GM23338 (cell line): ENCODE measurements at places on chromosomes 1 and 21. TPM values are rescaled to one million over a fixed set of nuclear protein-coding genes. Genes with fewer than 3 reads are reported as not detected.
A peak's percentile ranks its signal among the peaks of the same experiment; 100 is the strongest.

- DNase-seq = no peak
Measured at GRCh38 chr1:203582568-203582967, 44.1 kb upstream of the ATP2B4 start.

Gene PAPPA2
- 0.66 and 1.4 TPM in 2 replicates for total RNA-seq

Gene RPTN
- total RNA-seq = not detected in 2 replicates

- DNase-seq = no peak
Measured at GRCh38 chr1:237972186-237972585, 81.5 kb upstream of the ZP4 start.

DNA sequence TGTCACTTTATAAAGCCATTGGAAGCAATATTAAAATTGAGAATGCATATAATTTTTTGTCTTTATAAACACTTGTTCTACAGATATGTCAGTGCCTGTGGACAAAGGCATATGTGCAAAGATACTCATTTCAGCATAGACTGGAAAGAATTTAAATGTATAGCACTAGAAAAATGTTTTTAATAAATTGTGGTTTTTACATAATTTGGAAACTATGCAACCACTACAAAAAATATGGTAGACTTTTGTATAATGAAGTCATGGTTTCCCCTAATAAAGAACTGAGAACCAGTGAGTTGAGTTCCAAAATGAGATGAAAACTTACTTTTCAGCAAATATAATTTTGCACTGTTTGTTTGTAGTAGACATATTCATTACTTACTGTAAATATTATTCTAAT is 48.5 kb downstream of the BRINP3 start:
- no peak for DNase-seq

DNA sequence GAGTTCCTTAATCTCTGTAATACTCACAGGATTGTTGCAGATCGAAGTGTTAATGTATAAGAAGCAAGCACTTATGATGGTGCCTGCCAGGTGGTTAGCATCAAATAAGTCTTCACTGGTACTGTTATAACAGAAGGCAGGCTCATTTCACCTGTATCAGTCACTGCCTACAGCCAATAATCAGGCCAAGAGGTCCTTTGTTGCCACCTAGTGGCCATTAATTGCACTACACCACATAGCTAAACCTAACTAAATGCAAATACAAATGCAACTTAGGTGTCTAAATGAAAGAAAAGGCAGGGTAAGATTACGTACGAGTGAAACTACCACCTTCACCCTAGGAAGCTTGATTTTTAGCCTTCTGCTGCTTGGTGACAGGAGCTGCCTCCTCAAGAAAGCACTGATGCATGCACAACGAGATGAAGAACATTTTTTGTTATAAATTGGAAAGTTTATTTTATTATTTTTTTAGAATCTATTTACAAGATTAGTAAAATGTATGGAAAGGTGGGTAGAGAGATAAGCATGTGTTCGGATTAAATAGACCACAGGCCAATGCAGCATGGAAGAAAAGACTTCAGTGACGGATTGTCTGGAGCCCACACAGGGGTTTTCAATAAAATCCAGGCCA is 334.8 kb upstream of the CAMK1G start:
- peak; percentile 88 for DNase-seq

GRCh38 chr1:54614024-54614423 is 9.3 kb downstream of the FAM151A start:
- no peak for DNase-seq

- DNase-seq = no peak
Measured at GRCh38 chr21:17784604-17785402, 34.4 kb downstream of the C21orf91 start.

- no peak for DNase-seq
Measured at GRCh38 chr1:45879885-45880598, 76.6 kb downstream of the MAST2 start.

Gene RAP1GAP
- 5.9 and 6.6 TPM in 2 replicates for total RNA-seq

Gene JAM2
- 4.9 and 8.7 TPM in 2 replicates for total RNA-seq

DNA sequence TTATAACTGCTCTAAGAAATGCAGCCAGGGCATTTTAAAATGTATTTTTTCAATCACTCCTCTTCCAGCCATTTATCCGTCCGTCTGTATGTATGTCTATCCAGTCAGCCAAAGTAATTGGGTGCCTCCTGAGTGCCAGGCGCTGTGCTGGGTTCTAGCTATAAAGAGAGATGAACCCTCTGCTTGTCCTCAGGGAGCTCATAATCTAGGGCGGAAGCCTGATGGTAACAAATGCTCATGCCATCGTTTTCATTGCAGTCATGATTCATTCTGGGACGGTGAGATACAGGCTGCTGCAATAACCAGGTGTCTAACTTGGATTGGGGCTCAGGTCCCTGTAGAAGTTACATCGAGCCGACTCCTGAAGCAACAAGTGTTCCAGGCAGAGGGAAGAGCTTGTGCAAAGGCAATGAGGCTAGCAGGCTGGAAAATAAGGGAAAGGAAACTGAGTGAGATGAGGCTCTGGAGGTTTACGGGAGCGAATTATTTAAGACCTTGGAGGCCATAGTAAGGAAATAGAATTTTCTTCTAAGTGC is 11.6 kb downstream of the IFI6 start:
- no peak for DNase-seq
